ENCODE measurements at places on chromosomes 12 and 14.

GRCh38 chr12:54004841-54005530 is 3.8 kb upstream of the HOXC8 start:
- DNase-seq = no peak

DNA sequence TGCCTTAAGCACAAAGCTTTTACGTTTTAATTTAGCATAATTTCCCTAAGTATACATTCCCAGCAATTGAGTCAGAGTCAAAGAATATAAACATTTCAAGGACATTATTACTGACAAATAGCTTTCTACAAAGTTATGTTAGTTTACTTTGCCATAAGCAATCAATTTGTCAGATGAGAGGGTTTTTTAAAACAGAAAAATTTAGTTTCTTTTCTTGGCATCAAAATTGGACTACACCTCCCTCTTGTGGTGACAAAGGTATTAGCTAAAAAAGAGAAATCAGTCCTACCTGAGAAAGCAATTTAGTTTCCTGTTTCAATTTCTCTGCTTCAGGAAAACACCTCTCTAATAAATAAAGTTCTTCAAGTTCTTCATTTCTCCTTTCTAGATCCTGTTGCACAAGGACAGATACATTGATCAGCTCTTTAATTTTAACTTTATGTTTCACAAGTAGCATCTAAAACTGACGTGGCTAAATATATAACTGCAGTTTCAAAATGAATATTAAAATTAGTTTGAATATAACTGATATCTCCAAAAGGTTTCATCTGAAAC is 39.9 kb downstream of the DNAI7 start:
- DNase-seq = peak; percentile 63

DNA sequence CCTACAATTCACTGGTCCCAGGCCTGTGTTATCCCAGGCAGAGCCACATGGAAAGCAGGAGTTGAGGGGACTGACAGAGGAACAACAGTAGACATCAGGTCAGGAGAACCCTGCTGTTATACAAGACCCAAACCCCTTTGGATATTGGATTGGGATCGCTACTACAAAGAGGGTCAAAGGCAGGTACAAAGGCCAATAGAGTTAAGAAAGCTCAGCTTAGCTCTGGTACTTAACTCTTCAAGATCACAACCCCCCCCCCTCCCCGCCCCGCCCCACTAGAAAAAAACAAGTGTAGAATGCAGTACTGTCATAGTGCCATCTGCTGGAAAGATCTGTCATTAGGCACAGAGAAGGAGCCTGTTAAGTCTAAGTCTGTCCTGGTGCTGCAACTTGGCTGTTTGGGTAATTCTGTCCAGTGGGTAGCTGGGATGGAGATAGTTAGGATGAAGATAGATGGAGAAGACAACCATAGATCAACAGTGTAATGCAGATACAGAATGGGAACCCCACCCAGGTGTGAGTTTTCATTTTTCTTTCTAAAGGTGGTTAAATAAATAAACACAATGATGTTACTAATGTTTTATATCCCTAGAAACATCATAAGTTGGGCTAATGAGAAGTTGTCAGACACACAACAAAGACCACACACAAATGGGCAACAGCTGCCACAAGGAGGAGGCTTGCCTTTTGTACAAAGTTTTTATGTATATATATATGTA is 17.2 kb downstream of the REM2 start:
- DNase-seq = peak; percentile 80

DNA sequence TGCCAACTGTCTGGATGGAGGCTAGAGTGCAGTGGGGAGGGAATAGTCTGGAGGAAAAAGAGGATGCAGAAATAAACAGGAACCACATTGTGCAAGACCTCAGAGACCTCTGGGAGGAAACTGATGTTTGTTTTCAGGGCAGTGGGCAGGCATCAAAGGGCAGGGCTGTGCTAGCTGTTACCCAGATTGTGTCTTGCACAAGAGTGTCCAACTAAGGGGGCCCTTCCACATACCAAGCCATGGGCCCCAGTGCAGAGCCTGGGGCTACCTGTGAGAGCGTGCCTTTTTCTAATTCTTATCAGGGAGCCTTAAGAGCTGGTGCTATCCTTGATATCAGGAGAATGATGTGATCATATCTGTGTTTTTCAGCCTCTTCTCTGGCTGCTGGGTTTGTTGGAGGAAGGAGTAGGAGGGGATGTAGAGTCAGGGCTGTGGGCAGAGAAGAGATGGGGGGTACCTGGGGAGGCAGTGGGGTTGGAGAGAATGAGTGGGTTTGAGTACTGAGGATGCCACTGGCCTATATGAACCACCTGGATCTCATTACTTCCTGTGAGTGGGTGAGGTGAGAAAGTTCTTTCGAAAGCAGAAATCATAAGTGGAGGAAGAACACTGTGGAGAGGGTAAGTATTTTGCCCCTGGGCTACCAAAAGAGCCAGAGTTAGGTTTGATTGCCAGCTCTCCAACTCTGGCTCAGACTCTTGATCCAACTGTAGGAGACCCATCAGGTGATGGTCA is 259.2 kb upstream of the CRY1 start:
- no peak for DNase-seq

- DNase-seq = no peak
Observed at GRCh38 chr14:24979725-24980239, 70.2 kb downstream of the STXBP6 start.

GRCh38 chr12:98319716-98320425 is 195.5 kb upstream of the TMPO start:
- no peak for DNase-seq

- DNase-seq = no peak
Observed at GRCh38 chr12:46159309-46159901, 109.4 kb downstream of the SLC38A1 start.

GRCh38 chr14:103002578-103003350 is 54.6 kb downstream of the CDC42BPB start:
- no peak for DNase-seq

DNA sequence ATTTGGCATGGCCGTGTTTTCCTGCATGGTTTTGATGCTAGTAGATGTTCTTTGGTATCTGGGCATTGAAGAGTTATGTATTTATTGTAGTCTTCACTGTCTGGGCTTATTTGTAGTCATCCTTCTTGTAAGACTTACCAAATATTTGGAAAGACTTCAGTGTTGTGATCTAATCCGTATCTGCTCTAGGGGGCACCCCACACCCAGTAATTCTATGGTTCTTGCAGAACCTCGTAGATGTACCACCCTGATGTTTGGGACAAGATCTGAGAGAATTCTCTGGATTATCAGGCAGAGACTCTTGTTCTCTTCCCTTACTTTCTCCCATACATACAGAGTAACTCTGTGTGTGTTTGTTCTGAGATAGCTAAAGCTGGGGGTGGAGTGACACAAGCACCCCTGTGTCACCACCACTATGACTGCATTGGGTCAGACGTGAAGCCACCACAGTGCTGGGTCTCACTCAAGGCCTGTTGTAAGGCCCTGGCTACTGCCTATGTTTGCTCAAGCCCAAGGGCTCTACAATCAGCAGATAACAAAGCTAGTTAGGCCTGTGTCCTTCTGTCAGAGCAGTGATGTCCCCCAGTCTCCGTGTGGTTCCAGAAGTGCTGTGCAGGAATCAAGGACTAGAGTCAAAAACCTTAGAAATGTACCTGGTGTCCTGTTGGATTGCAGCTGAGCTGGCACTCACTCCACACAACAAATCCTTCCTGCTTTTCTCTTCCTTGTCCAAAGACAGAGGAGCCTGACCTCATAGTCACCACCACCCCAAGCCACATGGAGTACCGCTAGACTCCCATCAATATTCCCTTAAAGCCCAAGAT is 9.6 kb downstream of the RDH16 start:
- no peak for DNase-seq

GRCh38 chr12:24600551-24600950 is 348.4 kb downstream of the BCAT1 start:
- no peak for DNase-seq

GRCh38 chr12:121264951-121265515 is 31.5 kb downstream of the CAMKK2 start:
- DNase-seq = no peak

DNA sequence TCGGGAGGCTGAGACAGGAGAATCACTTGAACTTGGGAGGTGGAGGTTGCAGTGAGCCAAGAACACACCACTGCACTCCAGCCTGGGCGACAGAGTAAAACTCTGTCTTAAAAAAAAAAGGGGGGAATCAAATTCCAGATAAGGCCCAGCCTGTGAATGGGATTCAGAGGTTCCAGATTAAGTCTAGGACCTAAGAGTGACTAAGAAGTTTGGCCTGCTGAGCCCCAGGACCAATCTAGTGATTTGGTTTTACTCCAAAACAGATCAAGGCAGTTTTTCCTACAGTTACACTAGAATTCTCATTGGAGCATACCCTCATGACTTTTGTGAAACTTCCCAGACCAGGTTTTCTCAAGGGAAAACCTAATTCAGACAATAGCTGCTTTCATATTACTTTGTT is 22.8 kb downstream of the EXOC5 start:
- no peak for DNase-seq

GRCh38 chr12:118984161-118984943 is 3.0 kb downstream of the SRRM4 start:
- DNase-seq = no peak

DNA sequence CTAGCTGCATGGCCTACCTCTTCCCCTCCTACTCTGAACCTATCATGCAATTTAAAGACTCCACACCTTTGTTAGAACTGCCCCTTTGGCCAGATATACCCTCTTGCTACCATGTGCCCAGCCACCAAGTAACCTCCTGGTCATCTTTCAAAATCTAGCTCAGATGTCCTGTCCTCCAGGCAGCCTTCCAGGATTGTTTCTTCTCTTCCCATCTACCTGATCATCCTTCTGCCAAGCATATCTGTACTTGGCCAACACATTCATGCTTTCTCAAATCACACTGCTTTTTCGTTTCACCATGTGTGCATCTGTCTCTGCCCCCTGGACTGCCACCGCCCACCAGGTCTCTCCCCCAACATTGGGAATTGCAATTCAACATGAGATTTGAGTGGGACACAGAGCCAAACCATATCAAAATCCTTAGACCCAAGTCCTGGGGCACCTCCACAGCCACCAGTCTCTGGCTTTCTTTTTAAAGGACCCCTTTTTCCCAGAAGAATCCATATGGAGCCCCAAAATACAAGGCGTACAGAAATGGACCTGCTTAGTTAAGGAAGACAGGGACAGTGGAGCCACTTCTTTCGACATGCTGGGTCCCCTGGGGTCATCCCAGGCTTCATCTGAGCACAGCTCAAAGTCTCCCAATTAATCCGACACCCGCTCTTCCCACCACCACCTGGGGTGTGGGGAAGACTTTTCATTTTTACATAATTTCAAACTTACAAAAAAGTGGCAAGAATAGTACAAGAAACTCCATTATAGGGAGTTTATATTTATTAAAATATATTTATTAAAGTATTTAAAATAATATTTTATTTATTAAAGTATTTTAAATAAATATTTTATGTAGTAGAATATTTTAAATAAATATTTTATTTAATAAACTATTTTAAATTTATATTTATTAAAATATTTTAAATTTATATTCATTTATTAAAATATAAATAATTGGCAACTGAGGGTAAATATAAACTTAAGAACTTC is 7.9 kb upstream of the CMKLR1 start:
- DNase-seq = no peak

- no peak for DNase-seq
Observed at GRCh38 chr12:119259484-119259883, 75.0 kb upstream of the CCDC60 start.

GRCh38 chr14:46399049-46399448 is 252.5 kb downstream of the RPL10L start:
- no peak for DNase-seq

GRCh38 chr14:39266871-39267607 is 33.3 kb downstream of the MIA2 start:
- DNase-seq = peak; percentile 85
